ENCODE measurements at places on chromosomes 4 and X. TPM values are rescaled to one million over a fixed set of nuclear protein-coding genes. Genes with fewer than 3 reads are reported as not detected.

The PROM1 gene
- total RNA-seq = 30.8 TPM

The SPANXN3 gene
- 0.52 TPM for total RNA-seq

The SGCB gene
- total RNA-seq = 18.2 TPM

The CENPVL2 gene
- total RNA-seq = 0.32 TPM

The TXLNG gene
- 24.0 TPM for total RNA-seq

The ITIH6 gene
- not detected for total RNA-seq

DNA sequence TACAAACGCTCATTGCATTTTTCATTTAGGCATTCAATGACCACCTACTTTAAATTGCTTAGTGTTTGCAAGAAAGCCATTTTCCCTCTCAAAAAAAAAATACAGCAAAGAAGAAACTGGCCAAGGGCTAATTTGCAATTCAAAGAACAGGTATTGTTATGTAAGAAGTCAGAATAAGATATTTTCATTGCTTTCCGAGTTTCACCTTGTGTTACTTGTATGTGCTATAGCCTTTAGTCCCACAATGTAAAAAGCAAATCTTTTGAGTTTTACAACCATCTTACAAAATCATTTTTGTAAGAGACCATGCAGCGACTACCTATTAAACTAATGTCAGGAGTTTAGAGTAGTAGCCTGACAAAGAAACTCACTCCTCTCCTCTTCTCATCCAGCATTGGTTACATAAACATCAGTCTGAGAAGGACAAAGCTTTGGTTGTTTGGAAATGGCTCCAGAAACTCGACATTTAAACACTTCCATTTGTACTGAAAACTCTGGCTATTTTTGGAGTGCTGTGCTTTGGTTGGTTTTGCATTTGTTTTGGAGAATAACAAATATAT is 15.3 kb downstream of the TENM3 start:
- DNase-seq = no peak

DNA sequence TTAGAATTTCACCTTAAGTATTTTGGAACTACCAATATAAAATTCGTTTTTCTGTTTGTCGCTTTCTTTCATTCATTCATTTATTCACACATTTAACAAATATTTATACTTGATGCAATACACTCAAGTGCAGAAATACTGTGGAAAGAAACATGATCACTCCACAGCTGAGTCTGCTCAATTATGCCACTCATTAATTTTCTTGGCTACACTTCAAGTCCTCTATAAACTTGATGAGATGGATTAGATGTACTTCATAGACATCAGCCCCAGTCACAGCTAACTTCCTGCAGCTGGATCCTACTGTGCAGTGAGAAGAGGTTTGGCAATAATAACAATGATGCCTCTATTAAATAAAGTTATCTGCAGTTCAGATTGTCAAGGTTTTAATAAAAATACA is 208.1 kb downstream of the PDGFC start:
- DNase-seq = no peak

DNA sequence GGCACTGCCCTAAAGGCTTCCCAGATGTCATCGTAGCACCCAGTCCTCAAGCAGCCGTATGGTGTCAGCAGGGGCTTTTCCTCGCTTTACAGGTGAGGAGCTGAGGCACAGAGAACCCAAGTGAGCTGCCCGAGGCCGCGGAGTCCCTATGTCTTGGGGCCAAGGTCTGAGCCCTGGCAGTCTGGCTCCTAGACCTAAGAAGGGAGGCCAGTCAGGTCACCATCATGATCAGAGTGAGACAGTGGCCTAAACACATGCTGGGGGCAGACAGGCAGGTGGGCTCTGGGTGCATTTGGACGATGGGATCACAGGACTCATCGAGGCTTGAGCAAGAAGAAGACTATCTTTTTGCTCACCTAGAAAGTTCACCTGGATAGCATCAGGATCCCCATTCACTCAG is 94.9 kb downstream of the WFS1 start:
- DNase-seq = no peak

- DNase-seq = peak; percentile 59
Observed at GRCh38 chr4:142405021-142405694, 440.9 kb downstream of the INPP4B start.

DNA sequence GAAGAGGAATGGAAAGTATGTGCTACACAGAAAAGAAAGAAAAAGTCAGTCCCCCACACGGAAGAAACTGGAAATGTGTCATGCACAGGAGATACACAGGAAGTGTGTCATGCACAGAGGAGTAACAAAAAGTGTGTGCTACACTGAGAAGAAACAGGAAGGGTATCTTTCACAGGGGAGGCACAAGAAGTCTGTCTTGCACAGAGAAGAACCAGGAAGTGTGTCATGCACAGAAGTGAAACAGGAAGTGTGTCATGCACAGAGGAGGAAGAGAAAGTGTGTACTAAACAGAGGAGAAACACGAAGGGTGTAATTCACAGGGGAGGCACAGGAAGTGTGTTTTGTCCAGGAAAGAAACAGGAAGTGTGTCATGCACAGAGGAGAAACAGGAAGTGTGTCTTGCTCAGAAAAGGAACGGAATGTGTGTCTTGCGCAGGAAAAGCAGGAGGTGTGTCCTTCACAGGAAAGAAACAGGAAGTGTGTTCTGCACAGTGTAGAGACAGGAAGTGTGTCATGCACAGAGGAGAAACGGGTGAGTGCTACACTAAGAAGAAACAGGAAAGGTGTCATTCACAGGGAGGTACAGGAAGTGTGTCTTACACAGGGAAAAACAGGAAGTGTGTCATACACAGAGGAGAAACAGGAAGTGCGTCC is 527.2 kb upstream of the PRKX start:
- DNase-seq = no peak

- DNase-seq = peak; percentile 49
Observed at GRCh38 chrX:21838937-21839333, 482 bp upstream of the MBTPS2 start.

GRCh38 chrX:138886769-138887168 is 175.3 kb upstream of the FGF13 start:
- DNase-seq = peak; percentile 9

DNA sequence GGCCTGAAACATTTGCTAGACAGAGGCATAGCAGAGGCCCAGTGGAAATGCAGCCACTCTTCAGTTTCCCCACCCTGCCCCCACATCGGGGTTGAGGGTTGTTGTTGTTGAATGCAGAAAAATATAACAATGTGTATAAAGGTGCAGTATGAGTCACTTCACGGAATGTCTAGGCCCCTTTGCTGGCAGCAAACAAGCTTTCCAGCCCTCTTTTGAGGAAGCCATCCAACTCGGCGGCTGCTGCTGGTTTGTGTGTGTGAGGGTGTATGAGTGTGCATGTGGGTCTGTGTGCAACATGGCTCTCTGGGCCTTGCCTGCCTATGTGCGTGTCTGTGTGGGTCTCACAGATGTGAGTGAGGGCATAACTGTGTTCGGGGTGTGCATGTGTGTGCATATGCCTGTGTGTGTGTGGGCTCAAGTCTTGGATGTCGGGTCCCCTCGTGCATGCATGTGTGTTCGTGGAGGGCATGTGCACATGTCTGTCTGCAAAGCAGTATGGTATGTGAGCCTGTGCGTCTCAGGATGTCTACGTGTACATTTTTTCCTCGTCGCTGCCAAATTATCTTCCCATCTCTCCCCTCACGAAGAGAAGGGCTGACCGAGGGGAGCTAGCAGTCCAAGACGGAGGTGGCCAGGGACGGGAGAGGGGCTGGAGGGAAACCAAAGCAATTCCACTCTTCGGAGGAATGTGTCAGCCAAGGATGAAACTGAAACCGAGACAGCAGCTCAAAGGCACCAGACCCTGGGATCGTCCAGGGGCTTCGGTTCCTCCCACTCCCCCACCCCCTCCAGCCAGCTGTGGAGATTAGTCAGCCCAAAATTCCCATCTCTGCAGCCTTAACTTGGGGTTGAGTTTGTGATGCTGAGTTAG is 8.4 kb upstream of the ELF4 start:
- DNase-seq = peak; percentile 45

DNA sequence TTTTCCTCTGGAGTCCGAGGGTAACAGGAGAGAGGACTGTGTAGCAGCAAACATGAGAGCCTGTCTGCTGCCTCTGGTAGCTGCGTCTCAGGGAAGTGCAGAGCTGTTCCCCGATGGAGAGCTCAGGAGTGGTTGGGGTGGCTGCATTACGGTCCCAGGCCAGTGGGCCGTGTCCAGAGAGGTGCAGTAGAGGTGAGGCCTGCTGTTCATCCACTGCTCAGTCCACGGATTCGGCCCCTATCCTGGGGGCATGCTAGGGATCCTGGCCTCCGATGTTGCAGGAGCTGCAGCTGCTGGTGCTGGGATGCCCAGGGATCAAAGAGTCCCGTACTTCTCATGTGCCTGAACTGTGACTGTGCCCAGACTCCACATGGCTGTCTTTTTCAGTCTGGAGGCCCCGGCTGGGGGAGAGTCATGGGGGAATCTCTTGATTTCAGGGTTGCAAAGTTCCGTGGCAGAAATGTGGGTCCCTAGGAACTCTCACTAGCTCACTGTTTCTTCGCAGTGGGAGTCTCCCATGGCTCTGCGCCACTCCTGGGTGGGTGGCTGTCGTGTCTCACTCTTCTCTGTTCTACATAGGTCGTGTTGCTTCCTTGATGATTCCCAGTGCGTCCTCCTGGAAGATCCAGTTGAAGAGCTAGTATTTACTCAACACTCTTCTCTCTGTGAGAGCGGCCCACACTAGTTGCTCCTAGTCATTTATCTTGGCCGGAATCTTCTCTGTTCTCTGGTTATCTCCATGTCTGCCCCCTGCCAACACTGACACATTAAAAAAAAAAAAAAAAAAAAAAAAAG is 109.5 kb upstream of the CENPE start:
- peak; percentile 7 for DNase-seq
